ENCODE measurements at places on chromosomes 11 and 22.

GRCh38 chr11:126335463-126335760 lies 20.1 kb upstream of the ST3GAL4 start:
- no peak for DNase-seq

DNA sequence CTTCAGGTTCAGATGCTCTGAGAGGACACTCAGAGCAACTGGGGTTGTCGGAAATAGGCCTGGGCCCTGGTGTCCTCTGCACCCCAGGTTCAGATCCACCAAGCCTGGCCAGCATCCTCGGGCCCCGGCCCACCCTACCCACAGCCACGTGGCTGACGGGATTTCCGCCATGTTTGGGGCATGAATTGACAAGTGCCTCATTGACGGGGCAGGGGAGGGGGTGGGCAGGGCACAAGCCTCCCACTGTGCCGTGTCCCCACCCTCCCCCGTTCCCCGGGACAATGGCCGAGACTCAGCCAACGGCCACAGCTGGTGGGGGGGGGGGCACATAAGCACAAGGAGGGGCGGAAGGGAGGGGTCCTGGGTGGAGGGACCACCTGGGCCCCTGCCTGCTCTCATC lies 8.5 kb downstream of the MYRF start:
- no peak for DNase-seq

GRCh38 chr11:46247090-46247489 lies 30.4 kb upstream of the CREB3L1 start:
- no peak for DNase-seq

DNA sequence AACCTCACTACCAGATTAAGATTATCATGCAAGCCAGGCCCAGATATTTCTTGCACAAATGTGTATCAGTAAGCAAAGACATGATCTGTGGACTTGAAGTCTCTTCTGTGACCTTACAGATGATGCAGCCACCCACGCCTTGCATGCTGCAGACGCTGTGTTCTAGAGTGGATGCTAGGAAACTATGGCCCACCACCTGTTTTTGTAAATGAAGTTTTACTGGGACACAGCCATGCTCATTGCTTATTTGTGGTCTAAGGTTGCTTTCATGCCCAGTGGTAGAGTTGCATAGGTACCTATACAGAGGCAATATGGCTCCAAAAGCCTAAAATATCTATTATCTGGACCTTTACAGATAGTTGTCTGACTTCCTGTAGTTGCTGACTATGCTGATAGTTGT lies 47.5 kb upstream of the SORL1-AS1 start:
- DNase-seq: no peak

DNA sequence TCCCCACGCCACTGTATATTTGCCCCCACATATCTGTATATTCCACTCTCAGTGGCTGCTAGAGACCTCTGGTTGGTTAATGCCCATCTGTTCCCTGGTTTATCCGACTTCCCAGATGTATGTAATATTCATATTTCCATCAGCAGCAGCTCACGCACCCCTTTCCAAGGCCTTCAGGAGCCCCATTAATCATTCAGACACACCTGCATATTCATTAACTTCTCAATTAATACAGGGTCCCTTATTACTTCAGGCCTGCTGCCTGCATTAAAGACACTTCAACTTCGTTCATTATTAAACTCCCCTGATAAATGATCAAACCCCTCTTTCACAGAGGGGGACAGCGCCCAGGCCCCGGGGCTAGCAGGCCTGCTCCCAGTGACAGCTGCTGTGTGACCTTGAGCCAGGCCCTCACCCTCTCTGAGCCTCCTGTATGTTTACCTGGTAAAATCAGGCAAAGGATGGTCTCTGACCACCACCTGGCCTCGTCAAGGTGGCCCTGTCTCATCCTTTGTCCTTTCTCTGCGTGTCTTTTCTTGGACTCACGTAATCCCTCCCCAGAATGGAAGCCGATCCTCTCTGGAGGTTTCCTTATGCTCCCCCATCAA lies 34.5 kb downstream of the ELFN2 start:
- no peak for DNase-seq

DNA sequence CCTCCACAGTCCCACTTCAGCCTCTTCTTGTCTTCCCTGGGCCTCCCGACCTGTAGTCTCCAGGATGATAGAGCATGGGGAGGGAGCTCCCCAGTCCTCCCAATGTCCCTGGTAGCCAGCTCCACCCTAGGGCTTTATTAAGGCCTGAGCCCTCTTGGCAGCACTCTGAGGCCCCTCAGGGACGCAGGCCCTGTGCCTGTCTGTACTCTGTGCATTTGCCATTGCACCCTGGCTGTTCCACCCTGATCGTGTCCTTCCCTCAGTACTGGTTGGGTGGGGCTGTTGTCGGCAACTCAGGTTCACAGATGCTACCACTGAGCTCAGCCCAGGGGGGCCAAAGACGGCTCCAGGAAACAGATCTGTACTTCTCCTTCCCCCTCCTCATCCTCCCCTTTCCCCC lies 7.2 kb downstream of the SSTR3 start:
- DNase-seq: no peak

- no peak for DNase-seq
These were observed 17.7 kb downstream of the TNKS1BP1 start for GRCh38 chr11:57306940-57307565.
